ENCODE measurements at places on chromosomes 3 and 15.

DNA sequence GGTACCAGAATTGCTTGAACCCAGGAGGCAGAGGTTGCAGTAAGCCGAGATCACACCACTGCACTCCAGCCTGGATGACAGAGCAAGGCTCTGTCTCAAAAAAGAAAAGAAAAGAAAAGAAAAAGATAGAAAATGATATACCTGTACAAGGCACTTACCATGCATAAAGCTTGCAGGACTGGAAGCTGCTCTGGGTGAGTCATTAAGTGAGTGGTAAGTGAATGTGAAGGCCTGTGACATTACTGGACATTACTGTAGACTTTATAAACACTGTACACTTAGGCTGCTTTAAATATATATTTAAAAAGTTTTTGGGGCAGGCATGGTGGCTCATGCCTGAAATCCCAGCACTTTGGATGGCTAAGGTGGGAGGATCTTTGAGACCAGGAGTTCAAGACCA lies 99.2 kb downstream of the SLMAP start:
- DNase-seq: no peak

GRCh38 chr15:96561593-96561992 lies 231.1 kb downstream of the NR2F2 start:
- no peak for DNase-seq

GRCh38 chr15:100863075-100863795 lies 16.4 kb upstream of the ALDH1A3 start:
- DNase-seq: no peak

- no peak for DNase-seq
Observed at GRCh38 chr15:87669846-87670245, 586.7 kb downstream of the NTRK3 start.

GRCh38 chr3:146110161-146110560 lies 50.8 kb downstream of the PLOD2 start:
- no peak for DNase-seq

DNA sequence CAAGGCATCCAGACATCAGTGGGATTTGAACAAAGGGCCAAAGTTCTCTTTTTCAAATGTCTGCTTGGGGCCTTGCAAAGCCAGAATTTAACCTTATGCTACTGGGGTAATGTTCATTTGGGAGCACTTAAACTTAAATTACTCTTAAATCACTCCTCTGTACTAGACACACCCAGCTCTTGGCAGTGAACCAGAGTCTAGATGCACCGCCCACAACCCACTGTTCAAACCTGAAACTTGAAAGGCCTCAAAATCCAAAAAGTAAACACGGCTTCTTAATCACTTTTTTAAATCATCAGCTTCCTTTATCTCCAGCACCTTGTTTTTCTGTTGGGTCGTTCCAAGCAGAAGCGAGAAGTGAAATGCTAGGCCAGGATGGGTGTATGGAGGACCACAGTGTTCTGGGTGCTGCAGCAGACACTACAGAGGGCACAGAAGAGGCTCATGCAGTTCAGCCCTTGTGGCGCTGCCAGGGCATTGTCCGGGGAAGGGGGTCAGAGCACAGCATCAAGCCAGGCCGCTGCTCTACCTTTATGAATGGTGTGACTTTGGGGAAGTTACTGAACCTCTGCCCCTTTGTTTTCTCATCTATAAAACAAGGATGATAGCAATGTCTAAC lies 28.8 kb downstream of the MECOM start:
- no peak for DNase-seq

- no peak for DNase-seq
Observed at GRCh38 chr3:189529889-189530471, 101.2 kb upstream of the TP63 start.

- DNase-seq: no peak
Observed at GRCh38 chr15:86444527-86444926, 364.9 kb downstream of the AGBL1 start.

Data from stimulated activated CD8-positive, alpha-beta memory T cell treated with anti-CD3 and anti-CD28 coated beads, Interleukin-2, amount 100 ng/mL, for 48 hours (primary cell).